ENCODE measurements at places on chromosomes 2 and 18.
A peak's percentile ranks its signal among the peaks of the same experiment; 100 is the strongest.

DNA sequence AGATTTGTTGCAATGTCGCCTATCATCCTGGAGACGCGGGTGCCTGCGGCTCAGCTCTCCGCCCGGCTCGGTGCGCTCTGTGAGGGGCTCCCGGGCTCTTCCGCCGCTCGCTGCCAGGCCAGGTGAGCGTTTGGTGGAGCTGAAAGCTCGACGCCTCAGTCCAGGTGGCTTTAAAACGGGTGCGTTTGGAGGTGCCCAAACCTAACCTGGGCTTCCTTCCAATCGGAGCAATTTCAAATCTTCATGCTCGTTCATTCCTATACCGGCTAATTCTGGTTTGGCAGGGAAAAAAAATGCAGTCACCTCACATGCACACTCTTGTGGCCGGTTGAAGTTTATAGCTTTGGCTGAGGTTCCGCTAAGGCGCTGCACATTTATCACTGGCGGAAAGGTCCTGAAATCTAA lies at the start of gene SLC16A14:
Gene SLC16A14, minus strand, starts transcription at position 274 of the 405 bp plus-strand sequence. CDS start 9,572 bp downstream, outside the sequence.
- peak; percentile 53 for DNase-seq

- peak; percentile 64 for DNase-seq
Measured at GRCh38 chr2:220001751-220002150, 374.3 kb downstream of the SLC4A3 start.

DNA sequence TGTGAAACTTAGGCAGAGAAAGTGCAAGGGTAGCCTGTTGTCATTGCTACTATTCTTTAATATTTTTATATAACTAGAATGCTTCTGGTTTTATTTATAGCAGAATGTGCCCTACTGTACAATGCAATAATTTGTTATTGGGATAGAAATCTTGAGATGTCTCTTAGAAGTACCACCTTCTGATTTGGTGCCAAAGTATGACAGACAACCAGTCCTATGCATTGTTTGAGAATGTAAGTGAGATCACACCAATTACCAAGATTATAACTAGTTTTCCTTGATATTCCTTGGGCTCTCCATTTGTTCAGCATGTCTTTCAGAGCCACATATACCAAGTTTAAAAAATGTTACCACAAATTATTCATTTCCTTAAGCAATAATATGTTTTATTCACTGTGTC lies 399.7 kb downstream of the CPS1 start:
- DNase-seq = peak; percentile 44

DNA sequence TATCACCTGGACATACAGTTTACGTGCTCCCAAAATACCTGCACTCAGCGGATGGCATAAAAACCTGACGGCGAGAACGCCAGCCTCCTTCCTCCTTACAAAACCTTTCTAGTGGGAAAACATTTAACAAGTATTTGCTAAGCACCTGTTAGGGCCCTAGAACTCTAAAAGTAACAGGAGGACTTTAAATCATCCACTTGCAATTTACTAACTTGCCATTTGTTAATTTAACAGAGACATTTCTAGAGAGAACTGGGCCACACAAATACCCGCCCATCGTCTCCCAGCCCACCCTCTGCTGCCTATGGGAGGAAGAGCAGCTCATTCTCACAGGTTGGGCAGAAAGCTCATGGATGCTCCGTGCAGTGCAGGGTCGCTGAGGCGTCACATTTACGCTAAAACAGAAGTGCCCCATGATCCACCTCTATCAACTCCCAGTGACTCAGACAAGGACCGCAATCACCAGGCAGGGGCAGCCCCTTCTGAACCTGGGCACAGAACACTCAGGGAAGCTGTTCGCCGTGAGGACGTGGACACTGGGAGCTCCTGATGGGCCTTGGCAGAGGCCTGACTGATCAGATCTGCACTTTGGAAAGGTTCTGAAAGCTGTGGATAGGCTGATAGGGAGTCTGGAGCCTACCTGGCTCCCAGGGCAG lies 106.9 kb downstream of the HDAC4 start:
- DNase-seq = no peak

DNA sequence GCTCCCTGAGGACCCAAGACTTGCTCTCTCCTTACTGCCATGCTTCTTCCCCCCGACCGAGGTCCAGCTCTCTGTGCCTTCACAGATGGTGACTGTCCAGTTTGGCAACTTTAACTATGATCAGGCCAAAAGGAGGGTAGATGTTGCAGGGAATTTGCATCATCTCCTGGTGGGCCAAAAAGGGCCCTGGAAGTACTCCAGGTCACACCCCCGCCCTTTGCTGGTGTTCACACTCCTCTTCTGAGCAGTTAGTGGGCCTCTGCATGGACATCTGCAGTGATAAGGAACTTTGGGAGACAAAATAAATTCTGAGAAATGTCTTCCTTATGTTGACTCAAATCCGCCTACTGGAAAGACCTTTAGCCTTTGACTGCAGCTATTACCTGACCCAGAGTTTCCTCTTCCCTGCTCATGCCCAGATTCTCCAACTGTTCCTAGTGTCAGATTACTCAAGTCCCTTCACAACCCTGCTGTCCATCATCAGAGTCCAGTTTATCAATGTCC lies 234.4 kb downstream of the LOXHD1 start:
- no peak for DNase-seq

DNA sequence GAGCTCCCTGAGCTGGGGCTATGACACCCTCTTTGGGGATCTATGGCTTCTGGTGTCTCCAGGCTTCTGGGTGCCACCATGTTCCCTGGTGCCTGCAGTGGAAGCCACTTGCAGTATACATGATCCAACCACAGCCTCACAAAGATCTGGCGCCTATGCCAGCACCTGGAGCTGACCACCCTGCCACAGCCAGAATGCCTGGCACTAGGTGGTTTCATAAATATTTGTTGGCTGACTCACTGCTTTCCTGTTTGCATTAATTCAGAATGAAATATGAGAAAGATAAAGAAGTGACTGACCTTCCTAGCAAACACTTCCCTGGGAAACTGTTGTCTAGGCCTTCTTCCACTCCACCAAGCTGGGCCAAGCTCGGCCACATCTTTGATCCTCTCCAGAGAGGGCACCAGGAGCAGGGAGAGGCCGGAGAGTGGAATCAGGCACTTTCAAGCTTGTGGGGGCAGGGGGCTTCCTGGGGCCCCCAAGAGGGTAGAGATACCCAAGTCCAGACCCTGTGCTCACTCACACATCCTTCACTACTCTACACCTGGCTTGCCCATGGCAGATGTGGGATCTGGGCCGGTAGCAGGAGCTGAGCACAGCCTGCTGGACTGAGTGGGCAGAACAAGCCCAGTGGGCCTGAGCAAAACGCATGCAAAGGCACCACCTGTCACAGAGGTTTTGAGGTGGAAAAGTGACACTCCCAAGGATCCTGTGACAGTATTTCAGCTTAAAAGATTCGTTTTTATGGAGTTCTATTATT lies 565.7 kb downstream of the SLC4A3 start:
- DNase-seq = peak; percentile 43

- no peak for DNase-seq
Measured at GRCh38 chr18:23609390-23610023, 23.2 kb upstream of the NPC1 start.

DNA sequence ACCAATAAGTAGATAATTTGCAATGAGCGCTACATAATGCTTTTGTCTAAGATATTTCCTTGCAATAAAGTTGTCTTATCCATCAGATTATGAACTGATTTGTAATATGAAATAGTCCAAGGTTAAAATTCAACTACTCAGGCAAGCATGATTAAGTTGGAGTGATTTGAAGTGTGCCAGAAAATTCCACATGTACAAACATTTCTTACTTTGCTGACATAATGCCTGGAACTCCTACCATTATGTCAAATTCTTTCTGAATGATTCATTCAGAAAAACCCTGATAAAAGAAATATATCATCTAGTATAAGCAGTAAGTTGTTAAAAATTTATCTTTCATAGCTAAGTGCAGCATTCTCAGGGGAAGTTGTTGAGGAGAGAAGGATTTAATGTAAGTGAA lies 87.3 kb downstream of the CBLN2 start:
- DNase-seq = peak; percentile 82

GRCh38 chr18:74645679-74646078 lies 48.0 kb downstream of the ZNF407 start:
- peak; percentile 35 for DNase-seq

- no peak for DNase-seq
Measured at GRCh38 chr2:172817411-172817810, 81.8 kb downstream of the RAPGEF4 start.

Data from astrocyte (in vitro differentiated cells and primary cell).